ENCODE measurements at places on chromosomes 1 and 21. TPM values are rescaled to one million over a fixed set of nuclear protein-coding genes. Genes with fewer than 3 reads are reported as not detected.
A peak's percentile ranks its signal among the peaks of the same experiment; 100 is the strongest.

DNA sequence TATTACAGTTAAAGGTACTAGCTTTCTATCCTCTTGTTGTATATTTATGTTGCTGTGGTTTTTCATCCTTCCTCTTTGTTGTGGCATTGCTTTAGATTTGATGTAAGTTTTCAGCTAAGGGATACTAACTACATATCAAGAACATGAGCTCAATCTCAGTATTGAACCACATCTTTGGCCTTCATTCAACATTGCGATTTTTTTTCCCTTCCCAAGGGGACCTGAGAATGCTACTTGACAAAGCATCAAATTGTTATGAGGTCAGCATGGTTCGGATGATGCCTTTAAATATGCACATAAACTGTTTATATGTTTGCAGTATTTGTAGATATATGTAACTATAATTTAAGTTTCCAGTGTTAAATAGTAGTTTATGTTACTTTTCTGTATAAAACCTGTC, 31.7 kb upstream of the GPR88 start:
- DNase-seq: no peak
- no peak overlapping the region for H3K4me3 ChIP-seq
- no peaks in the 10 kb centered on the region for H3K27me3 ChIP-seq
- no peaks in the 10 kb centered on the region for H3K36me3 ChIP-seq
- H3K27ac ChIP-seq: no peak overlapping the region

DNA sequence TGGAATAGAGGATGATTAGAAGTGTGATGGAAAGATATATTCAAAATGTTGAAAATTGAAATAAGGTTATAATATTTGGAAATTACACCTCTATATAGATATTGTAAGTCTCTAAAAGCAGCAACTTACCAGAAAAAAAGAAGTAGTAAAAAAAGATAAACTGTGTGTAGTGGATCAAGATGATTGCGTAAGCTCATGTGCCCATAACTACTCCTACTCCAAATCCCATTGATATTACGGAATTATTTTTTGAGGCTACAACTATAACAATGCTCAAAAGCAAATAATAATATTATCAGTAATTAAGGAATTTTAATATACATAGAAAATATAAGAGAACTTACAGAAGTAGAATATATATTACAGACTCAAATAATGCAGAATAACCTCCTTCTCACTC, 33.6 kb downstream of the CATSPERE start:
- no peak overlapping the region for H3K27ac ChIP-seq
- no peaks in the 10 kb centered on the region for H3K4me1 ChIP-seq
- no peaks in the 10 kb centered on the region for H3K27me3 ChIP-seq
- no peak for DNase-seq
- no peaks in the 10 kb centered on the region for H3K36me3 ChIP-seq
- H3K4me3 ChIP-seq: no peak overlapping the region

- DNase-seq: no peak
- no peaks in the 10 kb centered on the region for H3K4me1 ChIP-seq
- no peaks in the 10 kb centered on the region for H3K36me3 ChIP-seq
- no peaks in the 10 kb centered on the region for H3K27me3 ChIP-seq
- no peak overlapping the region for H3K4me3 ChIP-seq
These were observed 115.6 kb downstream of the CSMD2 start for GRCh38 chr1:34049477-34049876.

GRCh38 chr21:14531757-14532316, 14.3 kb downstream of the SAMSN1 start:
- H3K27ac ChIP-seq: no peak overlapping the region
- no peaks in the 10 kb centered on the region for H3K36me3 ChIP-seq
- no peak overlapping the region for H3K4me3 ChIP-seq

DNA sequence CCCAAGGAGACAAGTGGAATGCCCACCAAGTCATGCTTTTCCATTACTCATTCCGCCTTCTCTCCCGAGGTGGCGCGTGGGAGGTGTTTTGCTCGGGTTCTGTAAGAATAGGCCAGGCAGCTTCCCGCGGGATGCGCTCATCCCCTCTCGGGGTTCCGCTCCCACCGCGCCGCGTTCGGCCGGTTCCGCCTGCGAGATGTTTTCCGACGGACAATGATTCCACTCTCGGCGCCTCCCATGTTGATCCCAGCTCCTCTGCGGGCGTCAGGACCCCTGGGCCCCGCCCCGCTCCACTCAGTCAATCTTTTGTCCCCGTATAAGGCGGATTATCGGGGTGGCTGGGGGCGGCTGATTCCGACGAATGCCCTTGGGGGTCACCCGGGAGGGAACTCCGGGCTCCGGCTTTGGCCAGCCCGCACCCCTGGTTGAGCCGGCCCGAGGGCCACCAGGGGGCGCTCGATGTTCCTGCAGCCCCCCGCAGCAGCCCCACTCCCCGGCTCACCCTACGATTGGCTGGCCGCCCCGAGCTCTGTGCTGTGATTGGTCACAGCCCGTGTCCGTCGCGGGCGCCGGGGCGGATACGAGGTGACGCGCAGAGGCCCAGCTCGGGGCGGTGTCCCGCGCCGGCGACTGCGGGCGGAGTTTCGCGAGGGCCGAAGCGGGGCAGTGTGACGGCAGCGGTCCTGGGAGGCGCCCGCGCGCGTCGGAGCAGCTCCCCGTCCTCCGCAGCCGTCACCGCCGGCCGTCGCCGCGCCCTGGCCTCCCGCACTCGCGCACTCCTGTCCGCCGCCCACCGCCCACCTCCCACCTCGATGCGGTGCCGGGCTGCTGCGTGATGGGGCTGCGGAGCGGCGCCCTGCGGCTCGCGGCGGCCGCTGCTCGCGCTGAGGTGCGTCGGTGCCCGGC, at the start of gene KIF1B:
Gene KIF1B, plus strand, starts transcription at position 666 of the 906 bp plus-strand sequence. CDS start 21,759 bp downstream, outside the sequence.
- no peaks in the 10 kb centered on the region for H3K27me3 ChIP-seq
- H3K4me1 ChIP-seq: peaks cover 9% of the 10 kb centered on the region
- DNase-seq: peak; percentile 99
- H3K27ac ChIP-seq: peak within 1 kb of the TSS; percentile 99
- no peaks in the 10 kb centered on the region for H3K36me3 ChIP-seq

GRCh38 chr1:166627558-166627957, 211.7 kb upstream of the POGK start:
- no peak overlapping the region for H3K27ac ChIP-seq
- no peak for DNase-seq
- no peaks in the 10 kb centered on the region for H3K36me3 ChIP-seq
- no peaks in the 10 kb centered on the region for H3K4me1 ChIP-seq
- no peak overlapping the region for H3K4me3 ChIP-seq
- H3K27me3 ChIP-seq: no peaks in the 10 kb centered on the region

- H3K36me3 ChIP-seq: no peaks in the 10 kb centered on the region
- peak overlapping the region; percentile 74 for H3K4me3 ChIP-seq
- no peaks in the 10 kb centered on the region for H3K27me3 ChIP-seq
- no peak for DNase-seq
- peak overlapping the region; percentile 81 for H3K27ac ChIP-seq
- H3K4me1 ChIP-seq: peaks cover 5% of the 10 kb centered on the region
These were observed 1.4 kb downstream of the RPS8 start for GRCh38 chr1:44776730-44777068.

DPYD gene
- 39.3 TPM for total RNA-seq

E2F2 gene
- not detected for total RNA-seq

MXRA8 gene
- 82.0 TPM for total RNA-seq

NPPB gene
- total RNA-seq: not detected

HRNR gene
- total RNA-seq: not detected

RHBDL2 gene
- total RNA-seq: 0.25 TPM
